ENCODE measurements at places on chromosomes 2 and 18.

DNA sequence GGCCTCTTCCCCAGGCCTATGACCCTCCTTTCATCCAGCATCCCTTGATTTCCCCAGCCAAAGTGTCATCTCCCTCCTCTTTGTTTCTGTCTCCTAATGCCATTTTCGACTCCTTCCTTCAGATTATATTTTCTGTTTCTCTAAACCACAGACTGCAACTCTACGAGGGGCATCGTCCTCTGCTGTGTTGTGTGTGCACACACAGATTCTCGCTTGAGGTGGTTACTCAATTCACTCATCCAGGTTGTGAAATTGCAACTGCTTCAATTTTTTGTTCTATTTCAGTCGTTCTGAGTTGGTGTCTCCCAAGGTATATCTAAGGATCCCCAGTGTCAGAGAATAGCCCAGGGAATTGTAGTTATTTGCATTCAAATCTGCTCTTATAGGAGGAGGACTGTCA, 113.5 kb upstream of the NDUFV2 start:
- no peak for DNase-seq

DNA sequence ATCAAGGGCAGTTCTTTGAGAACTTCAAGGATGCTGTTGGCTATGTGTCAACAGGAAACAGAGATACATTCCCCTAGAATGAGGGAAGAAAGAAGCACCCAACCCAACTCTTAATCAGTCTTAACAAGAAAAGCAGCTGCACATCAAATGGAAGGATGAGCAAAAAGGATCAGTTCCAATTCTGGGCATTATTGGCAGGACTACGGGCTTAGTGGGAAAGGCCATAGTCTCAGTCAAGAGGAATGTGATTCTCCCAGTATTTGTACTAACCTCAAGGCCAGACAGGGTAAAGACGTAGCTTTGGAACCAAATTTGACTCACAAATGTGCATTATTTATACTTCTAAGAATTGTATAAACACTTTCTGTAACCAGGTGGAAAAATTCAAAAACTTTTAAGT, 18.2 kb downstream of the BMP10 start:
- no peak for DNase-seq

DNA sequence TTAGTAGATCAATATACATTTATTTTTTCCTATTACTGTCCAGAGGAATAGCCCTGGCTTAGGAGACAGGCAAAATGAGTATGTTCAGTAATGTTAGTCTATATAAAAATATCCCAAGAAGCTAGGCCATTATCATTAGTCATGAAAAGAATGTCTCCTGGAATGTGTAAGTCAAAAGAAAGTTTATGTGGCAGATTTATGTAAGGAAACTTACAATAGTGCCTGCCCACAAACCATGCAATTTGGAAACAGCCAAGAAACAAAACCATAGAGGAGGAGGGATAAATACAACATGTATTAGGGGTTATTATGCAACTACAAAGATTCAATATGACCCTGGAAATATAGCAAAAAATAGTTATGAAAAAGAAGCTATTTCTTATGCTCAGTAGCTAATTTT, 96.3 kb downstream of the NOL4 start:
- DNase-seq = peak; percentile 86

GRCh38 chr2:143965493-143966164, 554.3 kb downstream of the ZEB2 start:
- DNase-seq = no peak

- DNase-seq = peak; percentile 43
Measured at GRCh38 chr2:12883906-12884305, 167.2 kb downstream of the TRIB2 start.

GRCh38 chr2:132477962-132478361, 61.4 kb downstream of the GPR39 start:
- DNase-seq = peak; percentile 94

GRCh38 chr18:57428221-57429150, 6.7 kb upstream of the ONECUT2 start:
- DNase-seq = no peak

DNA sequence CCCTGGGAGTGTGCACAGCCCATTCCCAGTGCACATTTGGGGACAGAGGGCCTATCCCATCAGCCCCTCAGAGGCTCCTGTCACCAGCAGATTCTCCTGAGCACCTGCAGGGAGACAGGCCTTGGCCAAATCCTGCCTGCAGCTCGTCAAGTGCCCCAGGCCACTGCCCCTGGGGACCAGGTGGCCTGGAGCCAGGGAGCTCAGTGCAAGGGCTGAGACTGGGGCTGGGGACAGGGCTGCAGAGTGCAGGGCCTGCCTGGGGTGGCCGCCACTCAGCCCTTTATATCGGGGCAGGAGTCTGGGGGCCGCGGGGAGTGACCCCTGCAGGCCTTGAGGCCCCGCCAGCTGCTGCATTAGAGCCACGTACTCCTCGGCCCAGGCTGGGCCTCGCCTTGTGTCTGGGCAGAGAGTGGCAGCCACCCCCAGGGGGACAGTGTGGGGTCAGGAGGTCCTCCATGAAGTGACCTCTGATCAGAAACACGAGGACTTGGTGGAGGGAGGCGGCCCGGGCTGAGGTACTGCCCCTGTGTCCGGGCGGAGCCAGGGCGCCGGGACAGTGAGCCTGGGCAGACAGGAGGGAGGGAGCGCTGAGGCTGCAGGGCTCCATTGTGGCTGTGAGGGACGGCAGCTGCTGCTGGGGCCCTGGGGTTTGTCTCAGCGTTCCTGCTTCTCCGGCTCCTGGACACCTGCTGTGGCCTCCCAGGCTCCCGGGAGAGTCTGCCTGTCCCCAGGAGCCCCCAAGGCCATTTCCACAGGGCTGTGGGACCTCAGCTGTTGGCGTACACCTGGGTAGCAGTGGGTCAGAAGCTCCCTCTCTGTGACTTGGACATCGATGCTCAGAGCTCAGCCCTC, 24.2 kb downstream of the GPC1 start:
- DNase-seq = no peak

GRCh38 chr2:36403675-36404230, 48.2 kb downstream of the CRIM1 start:
- DNase-seq = peak; percentile 90

- DNase-seq = peak; percentile 47
Measured at GRCh38 chr2:144115739-144116291, 404.1 kb downstream of the ZEB2 start.

GRCh38 chr2:133837441-133838094, 269.3 kb upstream of the NCKAP5 start:
- DNase-seq = peak; percentile 87

GRCh38 chr2:4791488-4791887, 900.7 kb upstream of the SOX11 start:
- DNase-seq = no peak

DNA sequence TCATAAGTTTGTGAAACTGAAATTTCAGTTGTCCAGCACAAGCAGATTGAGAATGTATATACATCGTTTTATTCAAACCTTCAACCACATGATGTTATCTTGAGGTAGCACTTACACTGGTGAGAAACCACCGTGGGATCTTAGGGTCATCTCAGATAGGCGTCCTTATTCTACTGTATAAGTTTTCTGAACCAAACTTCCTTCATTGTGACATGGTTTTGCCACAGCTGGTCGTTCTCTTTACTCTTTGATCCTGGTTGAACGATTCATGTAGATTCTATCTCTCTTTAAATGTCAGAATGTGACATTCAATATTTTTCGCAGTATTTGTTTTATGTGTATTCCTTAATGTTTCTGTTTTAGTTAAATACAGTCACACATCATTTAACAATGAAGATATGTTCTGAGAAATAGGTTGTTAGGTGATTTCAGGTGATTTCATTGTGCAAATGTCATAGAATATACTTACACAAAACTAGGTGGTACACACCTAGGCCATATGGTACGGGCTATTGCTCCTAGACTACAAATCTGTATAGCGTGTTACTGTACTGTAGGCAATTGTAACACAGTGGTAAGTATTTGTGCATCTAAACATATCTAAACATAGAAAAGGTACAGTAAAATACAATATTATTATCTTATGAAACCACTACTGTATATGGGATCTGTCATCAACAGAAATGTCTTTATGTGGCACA, 17.9 kb upstream of the ARHGAP25 start:
- no peak for DNase-seq

DNA sequence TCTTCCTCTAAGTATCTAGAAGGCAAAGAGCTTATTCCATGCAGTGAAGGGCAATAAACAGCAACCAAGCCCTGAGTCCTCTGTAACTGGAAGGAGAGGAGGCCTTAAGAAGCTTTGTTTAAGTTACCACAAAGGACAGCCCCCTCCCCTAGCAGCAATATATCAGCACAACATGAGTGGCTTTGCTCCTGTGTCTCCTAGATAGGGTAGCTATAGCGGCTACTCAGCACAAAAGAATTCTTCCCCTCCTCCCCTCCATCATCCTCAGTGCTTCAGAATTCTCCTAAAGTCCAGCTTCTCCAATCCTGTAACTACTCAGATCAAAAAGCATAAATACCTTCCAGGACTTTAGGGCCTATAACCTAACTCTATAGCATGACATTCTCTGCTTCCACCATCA, 16.5 kb downstream of the SUMO1 start:
- DNase-seq = peak; percentile 70

GRCh38 chr2:210540900-210541289, 15.5 kb upstream of the CPS1 start:
- DNase-seq = no peak

DNA sequence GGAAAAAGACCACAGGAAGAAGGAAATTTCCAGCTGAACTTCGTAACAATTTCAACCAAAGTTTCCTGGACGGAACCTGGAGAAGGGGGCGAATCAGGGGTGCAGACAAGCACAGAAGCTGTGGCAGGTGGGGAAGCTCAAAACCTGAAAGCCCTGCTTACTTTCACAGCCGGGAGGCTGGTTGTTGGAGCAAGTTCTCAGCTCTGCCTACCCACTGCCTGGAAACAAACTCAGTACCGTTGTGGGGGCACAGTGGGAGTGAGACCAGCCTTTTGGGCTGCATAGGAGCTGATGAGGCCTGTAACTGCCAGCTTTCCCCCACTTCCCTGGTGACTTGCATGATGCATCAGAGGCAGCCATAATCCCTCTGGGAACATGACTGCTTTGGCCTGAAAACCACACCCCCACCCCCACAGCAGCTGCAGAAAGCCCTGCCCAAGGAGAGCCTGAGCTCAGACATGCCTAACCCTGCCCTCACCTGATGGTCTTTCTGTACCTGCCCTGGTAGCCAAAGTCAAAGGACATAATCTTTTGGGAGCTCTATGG, 207.0 kb upstream of the VWC2L start:
- peak; percentile 45 for DNase-seq

DNA sequence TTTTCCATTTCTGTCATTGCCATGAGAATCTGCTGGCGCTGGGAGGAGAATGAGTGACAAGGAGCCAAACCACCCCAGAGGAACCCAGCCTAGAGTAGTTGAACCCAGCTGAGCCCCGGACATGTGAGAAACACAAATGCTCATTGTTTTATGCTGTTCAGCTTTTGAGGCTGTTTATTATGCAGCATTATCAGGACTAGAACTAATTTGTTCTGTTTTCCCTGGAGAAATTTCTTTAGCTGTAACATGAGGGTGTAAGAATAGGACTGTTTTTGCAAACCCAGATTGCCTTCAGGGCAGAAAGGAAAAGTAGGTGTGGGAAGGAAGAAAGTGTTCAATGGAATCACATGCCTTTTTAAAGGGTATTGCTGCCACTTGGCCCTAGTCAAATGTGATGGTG, 28.5 kb upstream of the DOCK10 start:
- DNase-seq = no peak

DNA sequence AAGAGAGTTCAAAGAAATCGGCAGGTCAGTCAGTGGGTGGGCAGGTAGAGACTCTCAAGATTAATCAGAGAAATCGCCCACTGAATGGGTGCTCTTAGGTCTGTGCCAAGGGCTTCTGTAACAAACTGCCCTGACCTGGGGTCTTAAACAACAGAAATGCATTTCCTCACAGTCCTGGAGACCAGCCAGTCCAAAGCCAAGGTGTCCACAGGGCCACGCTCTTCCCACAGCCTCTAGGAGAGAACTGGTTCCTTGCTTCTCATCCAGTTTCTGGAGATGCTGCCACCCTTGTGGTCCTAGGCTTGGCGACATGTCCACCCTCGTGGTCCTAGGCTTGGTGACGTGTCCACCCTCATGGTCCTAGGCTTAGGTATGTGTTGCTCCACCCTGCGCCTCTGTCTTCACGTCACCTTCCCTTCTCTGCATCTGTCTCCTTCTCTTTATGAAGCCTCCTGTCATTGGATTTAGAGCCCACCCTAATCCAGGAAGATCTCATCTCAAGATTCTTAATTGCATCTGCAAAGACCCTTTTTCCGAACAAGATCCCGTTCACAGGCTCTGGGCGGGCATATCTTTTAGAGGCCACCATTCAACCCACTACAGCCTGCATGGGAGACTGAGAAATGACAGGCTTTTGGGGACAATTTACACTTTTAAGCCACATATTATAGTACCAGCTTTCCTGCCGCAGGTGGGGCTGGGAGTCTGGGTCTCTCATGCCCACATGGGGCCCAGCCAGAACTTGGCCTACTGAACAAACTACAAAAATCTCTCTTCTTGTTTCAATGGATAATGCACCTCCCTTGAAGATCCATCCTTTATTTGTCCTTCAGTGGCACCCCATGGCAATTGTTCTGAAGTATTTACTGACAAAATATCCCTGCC, 161.3 kb downstream of the ASB1 start:
- no peak for DNase-seq

- DNase-seq = no peak
Measured at GRCh38 chr18:76149734-76150133, 345.3 kb downstream of the ZNF516 start.

DNA sequence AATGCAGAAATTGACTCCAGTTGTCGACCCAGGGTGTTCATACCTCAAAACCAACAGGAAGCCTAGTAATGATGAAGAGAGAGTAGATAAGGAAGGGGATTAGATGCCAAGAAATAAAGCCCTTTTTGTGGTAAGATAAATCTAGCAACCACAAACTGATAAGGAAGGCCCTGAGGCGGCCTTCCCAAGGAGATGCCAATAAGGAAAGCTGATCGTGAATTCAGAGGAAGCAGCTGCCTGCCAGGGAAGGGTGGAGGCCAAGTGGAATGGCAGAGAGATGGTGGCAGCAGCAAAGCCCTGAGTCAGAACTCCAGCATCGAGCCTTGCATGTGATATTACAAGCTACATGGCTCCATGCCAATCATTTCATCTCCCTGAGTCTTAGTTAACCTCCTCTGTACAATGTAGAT, 126.3 kb downstream of the IRS1 start:
- peak; percentile 79 for DNase-seq

DNA sequence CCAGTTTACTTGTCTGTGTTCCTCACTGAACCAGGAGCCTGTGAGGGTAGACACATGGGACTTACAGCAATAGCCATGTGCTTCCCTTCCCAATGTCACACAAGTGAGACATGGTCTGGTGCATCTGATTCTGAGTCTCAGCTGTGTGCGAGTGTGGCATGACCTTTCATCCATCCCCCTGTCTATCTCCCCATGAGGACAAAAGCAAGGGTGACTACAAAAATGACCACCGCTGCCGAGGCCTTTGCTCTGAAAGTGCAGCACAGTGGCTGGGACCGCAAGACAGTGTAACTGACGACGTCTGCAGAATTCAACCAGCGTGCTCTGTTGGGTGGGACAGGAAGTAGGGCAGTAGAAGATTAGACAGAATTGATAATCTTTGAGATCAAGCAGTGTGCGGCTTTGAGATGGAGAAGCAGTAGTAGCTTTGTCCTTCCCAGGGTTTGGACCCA, 50.5 kb downstream of the RAB31 start:
- DNase-seq = no peak

Measured in fibroblast of upper back skin (primary cell).